ENCODE measurements at places on chromosomes 3 and 15.

GRCh38 chr15:73993211-73993994, 1.1 kb upstream of the PML start:
- no peak for DNase-seq

GRCh38 chr3:149414557-149415231, 37.2 kb upstream of the TM4SF1 start:
- no peak for DNase-seq

- DNase-seq: peak; percentile 50
Measured at GRCh38 chr3:30496066-30496966, 110.1 kb upstream of the TGFBR2 start.

- DNase-seq: no peak
Measured at GRCh38 chr3:8499181-8499611, 2.4 kb upstream of the LMCD1 start.

DNA sequence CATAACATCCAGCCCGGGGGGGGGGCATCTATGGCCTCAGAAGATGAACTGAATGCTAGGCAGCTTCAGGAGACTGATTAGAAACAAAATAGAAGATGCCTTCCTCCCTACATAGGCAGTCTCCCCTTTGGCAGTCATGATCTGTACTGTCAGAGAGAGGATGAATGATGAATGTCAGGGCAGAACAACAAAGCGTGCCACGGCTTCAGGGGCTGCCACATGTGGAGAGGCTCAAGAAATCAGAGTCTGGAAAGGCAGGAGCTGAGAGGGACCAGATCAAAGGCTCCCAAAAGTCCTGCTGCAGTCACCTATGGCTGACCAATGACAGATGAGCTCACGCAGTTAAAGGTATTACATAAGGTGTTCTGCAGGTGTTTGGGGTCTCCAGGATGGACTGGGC, 180.4 kb downstream of the UACA start:
- no peak for DNase-seq

- no peak for DNase-seq
Measured at GRCh38 chr3:107657971-107658370, 135.2 kb downstream of the BBX start.

DNA sequence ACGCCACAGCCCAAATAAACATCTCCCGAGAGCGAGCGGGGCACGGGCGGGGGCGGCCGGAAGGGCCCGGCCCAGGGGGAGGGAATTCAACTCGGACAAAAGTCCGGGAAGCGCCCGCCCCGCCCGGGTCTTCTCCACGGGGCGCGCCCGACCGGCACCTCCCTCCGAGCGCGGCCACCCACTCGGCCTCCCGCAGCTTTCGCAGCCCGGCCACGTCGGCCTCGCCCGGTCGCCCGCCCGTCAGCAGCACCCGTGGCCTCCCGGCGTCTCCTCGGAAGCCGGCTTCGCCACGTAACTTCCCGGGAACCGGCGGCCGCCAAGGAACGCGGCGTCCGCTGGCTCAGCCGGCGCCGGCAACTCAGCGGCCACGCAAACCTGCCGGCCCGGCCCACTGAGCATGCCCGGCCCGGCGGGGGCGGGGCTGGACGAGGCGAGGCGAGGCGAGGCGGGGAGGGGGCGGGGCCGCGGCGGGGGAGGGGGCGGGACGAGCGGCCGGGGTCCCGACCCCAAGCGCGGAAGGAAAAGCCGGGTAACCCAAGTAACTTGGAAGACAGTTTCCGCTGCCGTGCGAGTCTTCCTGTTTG, at the start of gene TJP1:
Gene TJP1 (minus strand): TSS at position 369 of the 584 bp plus-strand sequence. CDS start 440 bp downstream, outside the sequence.
- DNase-seq: peak; percentile 89
